Renal cortical epithelial cell (primary cell): ENCODE measurements at places on chromosomes 6 and 20. TPM values are rescaled to one million over a fixed set of nuclear protein-coding genes. Genes with fewer than 3 reads are reported as not detected.

MOG gene
- not detected in 2 replicates for total RNA-seq

DNA sequence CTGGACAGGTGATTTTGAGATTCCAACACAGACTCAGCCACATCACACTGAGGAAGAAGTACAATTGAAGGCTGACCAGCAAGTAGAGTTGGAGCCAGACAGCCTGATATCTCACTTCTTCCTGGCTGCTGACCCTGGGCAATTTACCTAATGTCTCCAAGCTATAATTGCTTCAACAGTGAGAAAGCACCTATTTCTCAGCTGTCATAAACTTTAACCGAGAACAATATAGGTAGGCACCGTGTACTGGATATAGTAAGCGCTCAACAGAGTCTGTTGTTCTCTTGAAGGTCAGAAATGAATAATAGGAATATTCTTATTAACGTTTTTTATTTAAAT, 28.3 kb downstream of the STX7 start:
- DNase-seq = no peak

DNA sequence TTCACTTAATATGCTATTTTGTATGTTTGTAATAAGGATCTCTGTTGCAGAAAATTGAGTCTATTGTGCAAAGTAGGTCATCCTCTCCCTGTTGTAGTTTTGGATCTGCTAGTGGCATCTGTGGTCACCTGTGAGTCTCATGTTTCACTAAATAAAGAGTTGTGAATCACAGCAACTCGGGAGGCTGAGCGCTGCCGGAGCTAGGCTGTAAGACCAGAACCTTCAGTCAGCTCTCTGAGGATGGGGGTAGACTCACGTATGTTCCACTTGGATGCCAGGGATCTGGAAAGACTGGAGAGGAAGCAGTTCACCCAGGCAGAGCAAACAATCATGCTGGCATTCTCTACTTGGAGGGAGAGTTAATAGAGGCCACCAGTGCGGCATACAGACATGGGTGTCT, 187.3 kb upstream of the FOXA2 start:
- DNase-seq = peak; percentile 84

APOBEC2 gene
- total RNA-seq = not detected in 2 replicates

- DNase-seq = no peak
Measured at GRCh38 chr20:58839474-58839874, 11.2 kb downstream of the GNAS-AS1 start.

SPATA25 gene
- total RNA-seq = 0.85 and 1.0 TPM in 2 replicates

PPP1R3G gene
- total RNA-seq = 4.7 and 6.3 TPM in 2 replicates

ADAM33 gene
- 0.10 TPM in 1 of 2 replicates, not detected in the other for total RNA-seq
